Suppressor macrophage (primary cell): ENCODE measurements at places on chromosomes 6 and 20.

DNA sequence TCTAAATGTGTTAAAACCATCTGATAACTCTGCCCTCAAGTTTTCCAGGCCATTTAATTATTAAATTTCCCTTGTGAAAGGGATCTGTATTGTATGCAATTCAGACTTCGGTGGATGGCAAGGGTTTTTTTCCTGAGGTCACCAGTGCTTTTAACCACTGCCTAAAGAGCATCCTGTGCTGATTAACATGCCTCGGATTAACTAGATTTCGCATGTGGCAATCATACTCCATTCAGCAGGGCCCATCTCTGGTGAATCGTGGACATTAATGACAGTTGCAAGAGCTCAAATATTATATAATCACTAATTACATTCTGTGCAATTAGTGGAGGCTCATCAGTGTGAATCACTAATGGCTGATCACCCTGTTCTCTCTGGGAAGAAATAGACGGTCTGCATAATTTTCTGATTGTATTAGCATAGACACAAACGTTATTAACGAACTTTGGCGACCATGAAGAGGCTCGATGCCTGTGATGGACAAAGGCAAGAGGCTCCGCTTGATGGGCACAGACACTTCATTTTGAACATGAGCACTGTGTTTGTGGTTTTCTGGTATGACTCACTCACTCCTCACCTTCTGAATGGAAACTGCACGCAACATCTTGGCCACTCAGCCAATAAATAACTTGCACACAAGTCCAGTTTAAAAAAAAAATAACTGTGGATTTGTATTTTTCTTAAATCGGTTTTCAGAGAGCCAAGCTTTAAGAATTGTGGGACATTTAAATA is 31.4 kb downstream of the LINC00237 start:
- DNase-seq, result no peak

GRCh38 chr20:41304424-41305079 is 13.0 kb downstream of the ZHX3 start:
- DNase-seq, result no peak

DNA sequence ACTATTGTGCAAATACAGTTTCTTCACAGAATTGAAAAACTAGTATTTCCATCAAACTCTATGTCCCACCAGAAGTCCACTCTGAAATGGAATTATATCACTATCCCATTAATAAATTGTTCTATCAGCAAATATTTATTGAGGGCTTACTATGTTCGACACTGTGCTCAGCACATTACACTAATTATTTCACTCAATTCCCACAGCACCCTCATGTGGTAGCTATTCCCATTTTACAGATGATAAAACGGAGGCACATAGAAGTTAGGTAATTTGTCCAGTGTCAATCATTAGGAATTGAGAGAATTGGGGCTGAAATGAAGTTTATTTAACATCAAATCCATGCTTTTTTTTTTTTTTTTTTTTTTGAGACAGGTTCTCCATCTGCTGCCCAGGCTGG is 52.5 kb downstream of the MKKS start:
- DNase-seq, result no peak

DNA sequence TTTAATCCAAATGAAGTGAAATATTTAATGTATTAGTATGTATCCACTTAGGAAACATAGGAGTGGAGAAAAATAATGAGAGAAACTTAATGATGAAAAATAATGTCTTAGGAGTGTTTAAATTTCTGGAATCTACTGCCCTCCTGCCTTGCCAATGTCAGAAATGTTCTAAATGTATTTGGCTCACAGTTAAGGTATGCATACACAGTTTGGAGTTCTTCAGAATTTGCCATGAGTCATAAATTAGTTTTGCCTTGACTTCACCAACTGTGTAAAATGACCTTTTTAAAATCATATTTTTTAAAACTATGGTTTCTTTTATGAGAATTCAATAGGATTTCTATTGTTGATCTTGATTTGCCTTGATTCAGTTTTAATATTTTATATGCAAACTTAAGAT is 191.7 kb upstream of the HSF2 start:
- DNase-seq, result no peak

GRCh38 chr6:83431545-83432155 is 799 bp upstream of the ME1 start:
- DNase-seq, result no peak

- DNase-seq, result no peak
Observed at GRCh38 chr20:14883324-14883723, 545.9 kb upstream of the FLRT3 start.

- DNase-seq, result no peak
Observed at GRCh38 chr20:63619086-63619485, 7.8 kb downstream of the GMEB2 start.

DNA sequence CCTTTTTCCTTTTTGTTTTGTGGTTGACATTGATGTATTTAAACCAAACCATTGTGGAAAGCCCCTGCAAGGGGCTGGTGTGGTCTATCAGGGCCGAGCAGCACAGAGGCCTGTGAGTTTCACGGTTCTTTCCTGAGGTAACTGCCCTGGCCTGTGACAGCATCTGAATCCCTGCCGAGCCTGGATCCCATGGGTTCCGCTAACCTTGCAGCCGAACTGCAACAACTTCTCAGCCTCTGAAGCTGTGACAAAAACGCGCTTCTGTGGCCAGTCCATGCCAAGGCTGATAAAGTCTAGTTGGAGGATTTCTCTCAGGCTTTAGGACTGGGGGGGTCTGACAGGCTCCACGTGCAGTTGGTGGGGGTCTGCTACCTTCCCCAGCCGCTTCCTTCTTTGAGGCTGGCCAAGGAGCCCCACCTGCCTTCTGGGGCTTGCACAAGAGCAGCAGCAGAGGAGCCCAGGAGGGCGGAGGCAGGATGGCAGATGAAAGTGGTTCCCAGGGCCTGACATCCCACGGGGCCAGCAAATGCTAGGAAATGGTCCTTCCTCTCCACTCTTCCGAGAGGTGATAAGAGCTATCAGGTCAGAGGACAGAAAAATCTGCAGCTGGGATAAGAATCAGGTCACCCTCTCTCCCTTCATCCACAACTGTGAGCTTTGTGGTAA is 150.9 kb downstream of the PREX1 start:
- DNase-seq, result no peak

- DNase-seq, result no peak
Observed at GRCh38 chr20:41476446-41476845, 109.8 kb upstream of the EMILIN3 start.

- DNase-seq, result no peak
Observed at GRCh38 chr6:72952808-72953630, 272.3 kb downstream of the KHDC1L start.

GRCh38 chr6:88298066-88298845 is 132.1 kb upstream of the CNR1 start:
- DNase-seq, result no peak

- DNase-seq, result peak; percentile 75
Observed at GRCh38 chr6:152356662-152357061, 280.5 kb downstream of the SYNE1 start.

- DNase-seq, result no peak
Observed at GRCh38 chr6:14058029-14058695, 59.4 kb upstream of the CD83 start.

DNA sequence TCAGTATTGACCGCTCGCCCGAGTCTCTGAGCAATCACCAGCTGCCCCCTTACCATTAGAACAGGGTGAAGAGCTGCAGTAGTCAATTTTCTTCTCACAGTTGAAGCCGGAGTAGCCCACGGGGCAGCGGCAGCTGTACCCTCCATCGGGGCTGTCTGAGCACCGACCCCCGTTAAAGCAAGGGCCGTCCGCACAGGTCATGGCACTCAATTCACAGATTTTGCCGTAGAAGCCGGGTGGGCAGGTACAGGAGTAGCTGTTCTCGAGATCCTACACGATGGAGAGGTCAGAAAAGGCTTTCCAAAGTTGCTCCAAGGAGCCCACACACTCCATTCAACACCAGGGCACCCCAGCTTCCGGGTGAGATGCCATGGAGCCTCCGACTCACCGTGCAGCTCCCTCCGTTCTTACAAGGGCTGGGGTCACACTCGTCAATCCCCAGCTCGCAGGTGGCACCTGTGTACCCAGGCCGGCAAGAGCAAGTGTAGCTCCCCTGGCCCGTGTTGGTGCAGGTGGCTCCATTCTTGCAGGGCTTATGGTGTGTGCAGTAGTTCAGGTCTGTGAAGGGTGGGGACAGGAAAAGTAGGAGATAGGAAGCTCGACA is 5.9 kb downstream of the DLL1 start:
- DNase-seq, result no peak
